Hematopoietic multipotent progenitor cell treated with erythropoietin and hydrocortisone succinate and interleukin-3 and kit ligand, for 8 days (in vitro differentiated cells): ENCODE measurements at places on chromosomes 4 and X.

GRCh38 chr4:111362941-111363361, 740.1 kb upstream of the PITX2 start:
- DNase-seq: no peak

DNA sequence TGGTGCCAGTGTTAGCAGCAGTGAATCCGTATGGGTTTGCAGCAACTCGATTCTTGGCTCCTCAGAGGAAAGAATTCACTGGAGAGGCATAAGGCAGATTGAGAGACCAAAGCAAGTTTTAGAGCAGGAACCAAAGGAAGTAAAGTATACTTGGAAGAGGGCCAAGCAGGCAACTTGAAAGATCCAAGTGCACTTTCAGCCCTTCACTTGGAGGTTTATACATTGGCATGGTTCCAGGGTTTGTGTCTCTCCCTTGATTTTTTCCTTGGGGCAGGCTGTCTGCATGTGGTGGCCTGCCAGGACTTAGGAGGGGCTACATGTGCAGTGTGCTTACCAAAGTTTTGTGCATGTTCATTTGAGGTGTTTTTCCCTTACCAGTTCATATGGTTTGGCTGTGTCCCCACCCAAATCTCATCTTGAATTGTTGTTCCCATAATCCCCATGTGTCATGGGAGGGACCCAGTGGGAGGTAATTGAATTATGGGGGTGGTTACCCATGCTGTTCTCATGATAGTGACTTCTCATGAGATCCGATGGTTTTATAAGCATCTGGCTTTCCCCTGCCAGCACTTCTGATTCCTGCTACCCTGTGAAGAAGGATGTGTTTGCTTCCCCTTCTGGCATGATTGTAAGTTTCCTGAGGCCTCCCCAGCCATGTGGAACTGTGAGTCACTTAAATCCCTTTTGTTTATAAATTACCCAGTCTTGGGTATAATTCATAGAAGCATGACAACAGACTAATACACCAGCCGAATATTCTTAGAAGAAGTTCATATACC, 86.2 kb upstream of the TSPAN5 start:
- no peak for DNase-seq

- DNase-seq: no peak
These were observed 41.3 kb upstream of the TXK start for GRCh38 chr4:48175328-48175727.

DNA sequence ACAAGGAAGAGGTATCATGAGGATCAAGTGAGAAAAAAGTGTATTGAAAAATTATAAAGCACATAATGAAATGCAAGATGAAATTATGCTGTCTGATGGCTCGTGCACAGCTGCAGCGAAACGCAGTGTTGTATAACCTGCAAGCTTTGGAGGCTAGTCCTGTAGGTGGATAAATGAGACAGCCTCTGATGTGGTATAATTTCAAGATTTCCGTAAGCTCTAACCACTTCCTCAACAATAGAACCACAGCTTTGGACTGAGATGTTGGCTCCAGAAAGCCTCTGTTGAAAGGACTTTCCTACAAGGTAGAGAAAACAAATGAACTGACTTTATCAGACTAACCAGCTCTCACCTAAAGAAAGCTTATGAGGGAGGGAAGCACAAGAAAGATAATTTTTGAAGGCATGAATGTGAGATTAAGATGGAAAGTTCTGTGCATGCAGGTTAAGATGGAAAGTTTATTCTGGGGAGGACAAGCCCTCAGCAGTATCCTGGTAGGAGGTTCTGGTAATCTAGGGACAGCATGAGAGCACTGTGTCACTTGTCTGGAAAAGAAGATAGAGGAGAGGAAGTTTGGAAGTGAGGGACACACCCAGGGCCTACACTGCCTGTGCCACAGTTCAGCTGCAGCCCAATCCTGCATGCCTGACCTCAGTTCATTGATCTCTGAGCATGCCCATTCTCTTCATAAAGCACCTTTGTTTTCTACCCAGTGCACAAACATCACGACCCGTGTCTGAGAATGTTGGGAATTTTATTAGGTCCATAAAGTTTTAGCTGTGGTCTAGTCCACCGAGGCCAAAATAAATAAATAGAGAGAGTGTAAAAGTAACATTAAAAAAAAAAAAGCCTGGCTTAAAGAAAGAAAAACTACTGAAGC, 161.5 kb upstream of the SFRP2 start:
- DNase-seq: peak; percentile 2

DNA sequence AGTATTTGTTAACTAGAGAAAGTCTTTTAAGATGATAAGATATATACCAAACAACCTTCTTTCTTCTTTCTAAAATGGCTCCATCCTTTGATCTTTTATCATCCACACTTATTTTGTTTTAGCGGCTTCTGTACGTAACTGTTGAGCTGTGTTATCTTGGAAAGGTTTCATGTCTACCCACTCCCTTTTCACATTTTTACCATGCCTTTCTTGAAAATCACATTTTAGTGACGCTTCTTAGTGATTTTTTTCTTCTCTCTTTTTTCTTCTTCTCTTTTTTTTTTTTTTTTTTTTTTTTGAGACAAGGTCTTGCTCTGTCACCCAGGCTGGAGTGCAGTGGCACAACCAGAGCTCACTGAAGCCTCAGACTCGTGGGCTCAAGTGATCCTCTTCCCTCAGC, 135.1 kb downstream of the CHIC2 start:
- no peak for DNase-seq
